ENCODE measurements at places on chromosomes 16 and 17.

GRCh38 chr17:80112471-80113032 lies 11.2 kb downstream of the GAA start:
- no peak for DNase-seq

DNA sequence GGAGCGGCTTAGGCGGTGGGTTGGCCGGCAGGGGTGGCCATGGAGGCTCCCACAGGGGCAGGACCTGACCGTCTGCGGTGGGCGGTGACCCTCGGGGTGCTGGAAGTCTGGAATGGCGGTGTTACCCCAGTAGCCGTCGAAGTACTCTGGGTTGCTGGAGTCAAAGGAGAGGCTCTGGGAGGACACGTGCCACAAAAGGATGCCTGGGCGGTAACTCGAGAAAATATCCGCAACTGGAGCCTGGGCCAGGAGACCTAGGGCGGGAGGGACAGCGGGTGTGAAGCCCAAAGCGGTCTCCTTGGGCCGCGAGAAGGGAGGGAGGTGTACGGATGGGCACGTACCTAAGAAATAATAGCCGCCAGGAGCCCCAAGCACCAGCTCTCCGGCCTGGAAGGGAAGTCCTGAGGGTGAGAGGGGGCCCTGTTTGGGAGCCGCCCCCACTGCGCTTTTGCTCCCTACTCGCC lies 4.6 kb downstream of the ITGA2B start:
- DNase-seq = no peak

GRCh38 chr16:56327929-56328258 lies 97.5 kb downstream of the AMFR start:
- no peak for DNase-seq

DNA sequence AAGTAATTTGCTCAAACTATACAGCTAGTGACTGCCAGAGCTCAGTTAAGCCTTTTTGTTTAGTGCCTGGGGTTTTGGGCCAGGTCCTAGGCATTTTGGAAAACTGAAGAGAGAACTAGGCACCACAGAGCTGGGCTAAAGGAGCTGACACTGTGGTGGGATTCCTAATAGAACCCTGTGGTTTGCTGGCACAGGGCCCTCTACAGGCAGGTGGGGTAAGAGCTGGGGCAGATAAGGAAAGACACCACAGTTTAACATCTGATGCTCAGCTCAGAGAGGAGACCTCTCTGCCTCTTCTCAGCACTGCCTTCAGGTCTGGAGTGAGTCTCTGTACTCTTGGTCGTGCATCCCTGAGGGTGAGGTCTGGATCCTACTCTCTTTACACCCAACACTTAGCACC lies 121.2 kb downstream of the SNX11 start:
- DNase-seq = no peak

GRCh38 chr16:85136702-85137322 lies 24.5 kb upstream of the CIBAR2 start:
- no peak for DNase-seq

DNA sequence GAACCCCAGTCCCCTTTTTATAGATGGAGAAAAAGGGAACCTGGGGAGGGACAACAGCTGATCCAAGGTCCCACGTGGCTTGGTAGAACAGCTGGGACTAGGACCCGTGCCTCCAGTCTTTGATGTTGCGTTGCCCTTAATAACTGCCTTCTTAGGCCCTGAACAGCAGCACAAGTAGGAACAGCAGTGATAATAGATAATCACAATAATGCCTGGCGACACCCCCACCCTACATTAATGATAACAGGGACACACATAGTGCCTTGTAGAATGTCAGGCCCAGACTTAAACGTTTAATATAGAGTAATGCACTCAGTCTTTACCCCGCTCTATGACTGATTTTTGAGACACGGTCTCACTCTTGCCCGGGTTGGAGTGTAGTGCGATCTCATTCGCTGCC lies 96.4 kb downstream of the ABCC6 start:
- no peak for DNase-seq

DNA sequence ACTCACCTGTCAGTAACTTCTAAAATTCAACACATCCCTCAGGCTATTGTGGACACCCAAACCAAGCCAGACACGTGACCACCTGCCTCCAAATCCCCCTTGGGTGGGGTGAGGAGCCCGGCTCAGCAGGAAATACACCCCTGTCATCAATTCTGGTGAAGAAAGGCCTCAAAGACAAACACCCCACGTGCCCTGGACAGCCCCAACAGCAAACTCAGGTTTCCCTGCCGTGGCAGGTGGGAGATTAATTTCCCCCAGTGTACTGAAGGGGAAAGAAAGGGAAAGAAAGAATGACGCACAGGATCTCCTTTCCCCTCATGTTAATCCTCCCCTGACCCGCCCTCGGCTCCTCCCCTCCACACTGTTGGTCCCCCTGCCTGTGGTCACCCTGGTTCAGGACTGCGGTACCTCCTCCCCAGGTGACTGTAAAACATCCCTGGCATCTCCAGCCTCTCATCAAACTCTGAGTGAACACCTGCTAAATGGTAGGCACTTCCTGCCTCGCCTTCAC lies 98.3 kb downstream of the ZNF423 start:
- no peak for DNase-seq

DNA sequence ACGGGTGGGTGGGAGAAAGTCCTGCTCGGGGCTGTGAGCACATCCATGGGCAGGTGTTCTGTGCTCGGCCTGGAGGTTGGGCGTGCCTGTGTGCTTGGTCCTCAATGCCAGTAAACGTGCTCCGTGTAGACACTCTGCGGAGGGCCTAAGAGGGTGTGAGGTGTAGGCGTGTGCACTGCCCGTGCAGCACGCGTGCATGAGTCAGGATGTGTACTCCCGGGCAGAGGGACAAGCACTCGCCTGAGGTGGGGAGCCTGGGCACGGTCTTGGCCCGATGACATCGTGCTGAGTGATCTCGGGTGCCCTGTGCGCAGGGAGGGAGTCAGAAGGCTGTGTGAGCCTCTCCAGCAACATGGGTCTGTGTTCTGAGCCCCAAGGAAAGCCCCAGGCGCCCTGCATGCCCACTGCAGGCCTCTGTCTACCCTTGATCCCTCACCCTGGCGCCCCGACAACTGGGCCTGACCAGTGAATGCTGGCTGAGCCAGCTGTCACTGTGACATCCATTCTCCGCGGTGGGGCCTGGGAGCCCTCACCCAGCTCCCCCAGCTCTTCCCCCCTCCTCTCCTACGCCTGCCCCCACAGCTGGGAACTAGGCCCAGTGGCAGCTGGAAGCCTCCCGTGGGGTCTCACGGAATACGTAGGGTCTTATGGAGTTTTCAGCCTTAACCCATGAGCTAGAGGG lies 23.5 kb upstream of the NXPH3 start:
- no peak for DNase-seq

DNA sequence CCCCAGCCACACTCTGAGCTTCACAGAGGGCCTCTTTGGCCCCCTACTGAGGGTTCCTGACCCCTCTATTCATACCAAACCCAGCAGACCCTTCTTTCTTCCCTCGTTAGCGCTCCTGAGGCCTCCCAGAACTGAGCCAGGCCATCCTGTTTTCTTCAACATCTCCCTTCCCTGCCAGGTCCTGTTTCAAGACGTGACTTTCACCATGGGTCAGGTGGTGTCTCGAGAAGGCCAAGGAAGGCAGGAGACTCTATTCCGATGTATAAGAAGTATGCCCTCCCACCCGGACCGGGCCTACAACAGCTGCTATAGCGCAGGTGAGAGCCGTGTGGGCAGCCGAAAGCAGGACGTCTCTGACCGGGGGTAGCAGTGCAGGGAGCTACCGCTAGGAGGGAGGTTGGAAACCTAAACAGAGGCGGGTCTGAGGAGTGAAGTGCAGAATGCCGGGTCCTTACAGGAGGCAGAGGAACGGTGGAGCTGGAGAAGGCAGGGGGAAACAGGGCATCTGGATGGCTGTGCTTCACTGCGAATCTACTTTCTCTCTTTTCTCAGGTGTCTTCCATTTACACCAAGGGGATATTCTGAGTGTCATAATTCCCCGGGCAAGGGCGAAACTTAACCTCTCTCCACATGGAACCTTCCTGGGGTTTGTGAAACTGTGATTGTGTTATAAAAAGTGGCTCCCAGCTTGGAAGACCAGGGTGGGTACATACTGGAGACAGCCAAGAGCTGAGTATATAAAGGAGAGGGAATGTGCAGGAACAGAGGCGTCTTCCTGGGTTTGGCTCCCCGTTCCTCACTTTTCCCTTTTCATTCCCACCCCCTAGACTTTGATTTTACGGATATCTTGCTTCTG lies 1.3 kb upstream of the SENP3 start:
- no peak for DNase-seq

DNA sequence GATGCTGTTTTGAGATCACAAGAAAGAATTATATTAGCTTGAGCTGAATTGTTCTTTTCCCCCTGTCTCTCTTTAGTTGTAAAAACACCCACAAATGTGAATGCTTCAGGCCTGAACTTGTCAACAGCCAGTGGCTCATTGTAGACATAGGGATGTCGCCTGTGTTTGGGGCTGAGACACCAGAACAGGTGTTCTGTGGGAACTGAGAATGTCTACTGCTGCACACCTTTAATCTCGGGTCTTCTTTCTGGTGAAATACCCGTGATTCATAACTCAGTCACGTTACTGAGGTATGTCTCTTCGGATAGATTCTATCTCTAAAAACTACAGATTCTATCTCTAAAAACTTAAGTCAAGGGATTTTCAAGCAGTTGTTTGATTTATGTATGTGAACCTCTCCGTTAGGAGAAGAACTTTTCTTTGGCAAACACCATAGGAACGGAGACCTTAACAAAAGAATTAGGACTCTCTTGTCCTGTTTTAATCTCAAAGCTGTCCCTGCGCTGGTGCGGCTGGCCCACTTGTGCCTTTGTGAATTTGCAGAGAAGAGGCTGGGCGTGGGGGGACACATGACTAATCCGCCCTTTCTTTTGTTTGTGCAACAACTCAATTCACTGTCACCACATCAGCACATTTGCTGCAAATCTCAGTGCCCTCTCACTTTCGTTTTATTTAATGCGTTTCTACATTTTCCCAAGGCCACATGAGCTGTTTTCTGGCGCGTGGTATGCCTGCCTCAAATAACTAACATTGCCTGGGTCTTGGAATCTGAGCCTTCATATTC lies 643.0 kb downstream of the MAF start:
- DNase-seq = no peak

- DNase-seq = peak; percentile 99
Measured at GRCh38 chr16:89711601-89712273, 9.0 kb downstream of the VPS9D1 start.

All from GM12892 (cell line).